ENCODE measurements at places on chromosomes 5 and 9.

GRCh38 chr9:36119476-36119875 is 17.1 kb upstream of the GLIPR2 start:
- DNase-seq: no peak

DNA sequence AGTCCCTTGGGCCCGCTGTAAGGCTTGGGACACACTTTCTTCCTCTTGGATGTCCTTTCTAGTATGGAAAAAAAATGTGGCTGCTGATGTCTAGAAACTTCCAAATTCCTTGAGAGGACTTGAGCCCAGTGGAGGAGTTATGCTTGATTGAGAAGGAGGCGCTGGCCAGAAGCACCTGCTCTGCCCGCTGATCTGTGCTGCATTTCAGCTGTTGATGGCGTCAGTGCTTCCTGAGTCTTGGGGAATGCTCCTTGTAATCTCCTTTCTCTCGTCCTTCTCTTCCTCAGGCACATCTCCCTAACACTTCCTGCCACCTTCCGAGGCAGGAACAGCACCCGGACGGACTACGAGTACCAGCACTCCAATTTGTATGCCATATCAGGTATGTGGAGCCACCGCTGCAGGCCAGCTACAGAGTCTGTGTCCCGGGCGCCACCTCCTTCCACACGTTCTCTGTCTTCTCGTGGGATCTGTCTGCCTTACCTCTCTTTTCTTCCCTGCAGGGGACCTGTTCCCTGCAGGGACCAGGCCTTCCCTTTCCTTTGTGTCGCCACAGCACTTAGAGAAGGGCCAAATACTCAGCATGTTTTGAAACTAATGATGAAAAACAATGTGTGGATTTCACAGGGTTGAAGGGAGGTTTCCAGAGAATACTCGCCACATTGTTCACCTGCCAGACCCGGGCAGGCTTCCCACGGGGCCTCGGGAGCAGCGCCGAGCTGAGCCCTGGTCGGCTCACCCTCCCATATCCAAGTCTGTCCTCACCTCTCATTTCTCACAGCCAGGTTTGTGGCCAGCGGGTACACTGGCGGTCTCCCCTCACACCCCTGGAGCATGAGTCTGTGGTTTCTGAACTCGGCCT is 95.2 kb downstream of the MVB12B start:
- no peak for DNase-seq

DNA sequence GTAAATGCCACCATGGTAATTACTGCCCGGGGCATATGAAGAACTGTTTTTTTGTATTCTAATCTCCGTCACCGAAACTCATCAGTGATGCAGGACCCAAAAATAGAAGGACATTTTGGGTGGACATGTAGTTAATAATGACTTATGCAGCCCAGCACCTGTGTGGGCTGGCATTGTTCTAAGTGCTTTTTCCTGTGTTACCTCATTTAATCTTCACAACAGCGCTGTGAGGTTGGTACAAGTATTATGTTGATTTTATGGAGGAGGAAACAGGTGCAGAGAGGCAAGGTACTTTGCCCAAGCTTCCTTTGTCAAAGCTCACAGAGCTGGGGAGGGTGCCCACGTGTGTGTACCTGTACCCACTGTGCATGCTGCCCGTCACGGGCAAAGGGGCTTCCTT is 58.4 kb downstream of the DAPK1 start:
- DNase-seq: no peak

- DNase-seq: peak; percentile 91
Measured at GRCh38 chr9:131635285-131635684, 90.0 kb downstream of the PRRT1B start.

GRCh38 chr5:31023105-31023504 is 170.4 kb upstream of the CDH6 start:
- peak; percentile 16 for DNase-seq

GRCh38 chr5:5221724-5222123 is 81.6 kb downstream of the ADAMTS16 start:
- DNase-seq: no peak

DNA sequence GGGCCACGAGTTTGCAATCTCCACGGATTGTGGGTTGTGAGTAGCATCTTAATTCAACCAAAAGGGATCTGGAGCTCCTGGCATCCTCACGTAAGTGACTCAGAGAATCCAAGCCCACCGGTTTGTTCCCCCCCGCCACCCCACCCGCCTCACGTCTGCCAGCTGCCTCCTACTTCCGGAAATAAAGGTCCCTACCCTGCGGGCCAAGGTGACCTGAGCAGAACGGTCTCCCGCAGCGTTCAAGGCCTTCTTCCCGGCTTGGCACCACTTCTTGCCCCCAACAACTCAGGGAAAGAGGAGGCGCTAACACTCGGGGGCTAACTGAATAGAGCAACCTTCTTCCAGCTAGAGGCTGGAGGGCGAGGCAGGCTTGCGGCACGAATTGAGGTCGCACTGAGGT is 8.8 kb upstream of the GPRIN1 start:
- no peak for DNase-seq

- DNase-seq: peak; percentile 39
Measured at GRCh38 chr9:107462691-107463090, 26.9 kb downstream of the KLF4 start.

DNA sequence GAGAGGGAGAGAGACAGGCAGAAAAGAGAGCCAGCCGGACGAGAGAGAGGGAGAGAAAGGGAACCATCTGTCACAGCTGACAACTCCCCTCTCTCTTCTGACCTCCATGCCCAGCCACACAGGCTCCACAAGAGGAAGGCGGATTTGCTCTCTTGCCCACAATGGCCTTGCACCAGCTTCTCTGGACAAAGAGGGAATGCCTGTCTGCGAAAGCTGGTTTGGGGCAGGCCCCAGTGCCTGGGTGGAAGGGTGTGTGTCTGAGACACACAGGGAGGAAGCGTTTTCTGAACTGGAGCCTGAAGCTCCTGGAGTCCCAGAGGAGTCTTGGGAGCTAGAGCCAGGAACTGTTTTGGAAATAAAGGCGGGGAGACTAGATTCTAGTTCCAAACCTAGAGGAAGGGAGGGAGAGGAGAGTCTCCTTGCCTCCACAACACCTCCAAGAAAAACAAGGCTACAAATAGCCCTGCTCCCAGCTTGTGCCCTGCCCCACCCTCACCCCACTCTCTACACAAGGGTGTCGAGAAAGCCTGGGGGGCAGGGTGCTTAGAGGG is 12.5 kb downstream of the C1QTNF2 start:
- DNase-seq: peak; percentile 43

DNA sequence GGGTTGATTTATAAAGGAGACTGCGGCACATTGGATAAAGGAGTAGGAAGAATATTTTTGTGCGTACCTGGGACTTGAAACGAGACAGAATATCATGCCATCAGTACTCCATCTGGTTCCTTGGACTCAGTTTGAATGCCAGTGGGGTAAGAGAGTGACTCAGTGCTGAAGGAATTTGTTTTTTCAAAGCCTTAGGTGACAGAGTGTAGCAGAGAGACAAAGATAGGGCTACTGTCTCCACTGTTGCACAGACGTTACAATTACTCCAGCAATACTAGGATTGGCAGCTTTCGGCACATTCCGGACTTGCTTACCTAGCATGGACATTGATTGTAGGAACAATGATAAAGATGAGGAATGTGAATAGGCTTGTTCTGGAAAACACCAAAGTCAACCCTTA is 250.7 kb downstream of the KCTD16 start:
- no peak for DNase-seq

- DNase-seq: no peak
Measured at GRCh38 chr5:6498968-6499367, 50.3 kb downstream of the UBE2QL1 start.

- no peak for DNase-seq
Measured at GRCh38 chr5:112200131-112200530, 218.9 kb downstream of the EPB41L4A start.

GRCh38 chr9:109316207-109316640 is 4.6 kb downstream of the EPB41L4B start:
- peak; percentile 60 for DNase-seq

DNA sequence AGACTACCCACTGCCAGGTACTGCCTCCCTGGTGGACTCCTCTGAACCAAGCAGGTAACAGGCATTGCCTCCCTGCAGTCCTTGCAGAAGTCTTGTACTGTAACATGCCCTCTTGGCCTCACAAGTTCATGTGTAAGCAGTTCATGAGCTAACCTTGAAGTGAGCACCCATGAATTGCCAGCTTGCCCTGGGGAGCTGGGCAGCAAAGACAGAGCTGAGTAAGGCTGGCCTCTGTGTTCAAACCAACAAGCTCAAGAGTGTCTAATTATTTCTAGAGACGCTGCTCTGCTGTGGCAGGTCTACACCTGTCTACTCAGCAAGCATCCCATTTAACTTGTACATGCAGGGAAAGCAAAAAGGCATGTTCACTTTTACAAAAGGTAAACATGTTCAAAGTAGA is 113.5 kb downstream of the FEM1C start:
- no peak for DNase-seq

GRCh38 chr5:176432707-176433106 is 15.5 kb upstream of the FAF2 start:
- no peak for DNase-seq
